ENCODE measurements at places on chromosomes 2 and 18.

GRCh38 chr2:25740810-25741381, 67.5 kb upstream of the DTNB start:
- no peak for DNase-seq

DNA sequence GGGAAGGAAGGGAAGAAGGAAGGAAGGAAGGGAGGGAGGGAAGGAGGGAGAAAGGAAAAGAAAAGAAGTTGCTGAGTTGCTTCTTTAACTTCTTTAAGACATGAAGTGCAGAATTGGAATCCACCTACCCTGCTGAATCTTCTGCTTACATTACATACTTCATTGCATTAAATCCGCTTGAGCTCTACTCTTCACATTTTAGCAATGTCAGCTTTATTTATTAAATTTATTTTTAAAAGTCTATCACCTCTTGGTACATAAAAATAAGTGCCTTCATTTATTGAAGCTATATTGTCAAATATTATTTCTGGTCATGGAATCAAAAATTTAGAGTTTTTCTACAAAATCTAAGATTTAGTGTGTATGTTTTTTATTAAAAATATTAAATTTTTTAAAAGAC, 284.6 kb downstream of the CCDC102B start:
- no peak for DNase-seq

DNA sequence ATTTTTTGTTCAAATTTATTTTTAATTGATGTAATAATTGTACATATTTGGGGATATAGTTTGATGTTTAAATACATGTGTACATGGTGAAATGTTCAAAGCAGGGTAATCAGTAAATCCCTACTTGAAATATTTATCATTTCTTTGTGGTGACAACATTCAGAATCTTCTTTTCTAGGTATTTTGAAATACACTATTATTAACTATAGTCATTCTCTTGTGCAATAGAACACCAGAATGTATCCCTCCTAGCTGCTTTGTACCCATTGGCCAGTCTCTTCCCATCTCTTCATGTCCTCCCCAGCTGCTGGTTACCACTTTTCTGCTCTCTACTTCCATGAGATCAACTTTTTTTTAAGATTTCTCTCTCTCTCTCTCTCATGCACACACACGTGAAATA, 126.5 kb downstream of the ZNF407 start:
- no peak for DNase-seq

- DNase-seq: no peak
Measured at GRCh38 chr2:4827836-4828235, 864.3 kb upstream of the SOX11 start.

Measured in NCI-H2081 treated with DMSO at 0.1 percent for 48 hours (cell line).